Vagina (tissue), 2 donors: ENCODE measurements at places on chromosomes 13 and 19. TPM values are rescaled to one million over a fixed set of nuclear protein-coding genes. Genes with fewer than 3 reads are reported as not detected.

GRCh38 chr19:35592226-35592625 is 6.3 kb downstream of the PMIS2 start:
- no peak overlapping the region for H3K27ac ChIP-seq
- no peaks in the 10 kb centered on the region for H3K36me3 ChIP-seq
- no peak for DNase-seq
- no peaks in the 10 kb centered on the region for H3K27me3 ChIP-seq
- no peaks in the 10 kb centered on the region for H3K4me1 ChIP-seq

- DNase-seq = no peak
- H3K27me3 ChIP-seq = no peaks in the 10 kb centered on the region
- H3K4me1 ChIP-seq = peaks cover 34% of the 10 kb centered on the region
- peak overlapping the region; percentile 33 for H3K4me3 ChIP-seq
- H3K36me3 ChIP-seq = no peaks in the 10 kb centered on the region
Measured at GRCh38 chr19:1360818-1361461, 22.8 kb upstream of the NDUFS7 start.

DNA sequence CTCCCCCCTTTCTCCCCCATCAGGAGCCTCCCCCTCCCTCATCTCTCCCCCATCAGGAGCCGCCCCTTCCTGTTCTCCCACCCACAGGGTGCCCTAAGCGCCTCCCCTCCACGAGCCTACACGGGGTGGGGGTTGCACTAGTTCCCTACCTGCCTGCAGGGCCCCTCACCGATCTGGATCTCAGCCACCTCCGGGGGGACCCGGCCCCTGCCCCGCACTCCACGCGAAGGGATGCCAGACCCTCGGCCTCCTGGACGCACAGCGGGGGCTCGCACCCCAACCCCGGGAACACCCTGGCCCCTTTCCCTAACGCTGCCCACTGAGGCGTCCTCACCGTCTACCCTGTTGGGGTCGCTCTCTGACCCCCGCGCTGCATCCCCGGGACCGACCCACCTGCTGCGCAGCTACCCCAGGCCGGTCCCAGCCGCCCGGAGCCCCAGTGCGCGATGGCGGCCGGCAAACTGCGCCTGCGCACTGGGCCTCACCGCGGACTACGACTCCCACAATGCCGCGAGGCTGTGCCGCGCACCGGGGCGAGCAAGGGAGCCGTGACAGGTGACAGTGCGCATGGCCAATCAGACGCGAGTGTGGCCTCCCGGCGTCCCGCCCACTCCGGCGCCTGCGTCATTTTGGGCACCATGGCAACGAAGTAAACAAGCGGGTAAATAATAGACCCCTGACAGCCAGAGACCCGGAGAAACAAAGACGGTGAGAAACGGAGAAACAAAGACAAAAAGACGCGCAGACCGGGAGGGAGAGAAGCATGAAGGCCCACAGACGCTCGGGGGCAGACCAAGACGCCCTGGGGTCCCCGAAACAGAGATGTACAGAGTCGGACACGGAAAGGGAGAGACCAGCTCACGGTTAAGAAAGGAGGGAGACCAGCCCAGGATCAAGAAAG is at the start of gene ZSCAN18:
TSS of gene ZSCAN18 (minus strand) at position 451 of the 901 bp plus-strand sequence. CDS start 7,964 bp downstream, outside the sequence.
- no peak for DNase-seq
- H3K4me3 ChIP-seq = peak within 1 kb of the TSS; percentile 72
- H3K4me1 ChIP-seq = peaks cover 22% of the 10 kb centered on the region
- no peaks in the 10 kb centered on the region for H3K27me3 ChIP-seq

DNA sequence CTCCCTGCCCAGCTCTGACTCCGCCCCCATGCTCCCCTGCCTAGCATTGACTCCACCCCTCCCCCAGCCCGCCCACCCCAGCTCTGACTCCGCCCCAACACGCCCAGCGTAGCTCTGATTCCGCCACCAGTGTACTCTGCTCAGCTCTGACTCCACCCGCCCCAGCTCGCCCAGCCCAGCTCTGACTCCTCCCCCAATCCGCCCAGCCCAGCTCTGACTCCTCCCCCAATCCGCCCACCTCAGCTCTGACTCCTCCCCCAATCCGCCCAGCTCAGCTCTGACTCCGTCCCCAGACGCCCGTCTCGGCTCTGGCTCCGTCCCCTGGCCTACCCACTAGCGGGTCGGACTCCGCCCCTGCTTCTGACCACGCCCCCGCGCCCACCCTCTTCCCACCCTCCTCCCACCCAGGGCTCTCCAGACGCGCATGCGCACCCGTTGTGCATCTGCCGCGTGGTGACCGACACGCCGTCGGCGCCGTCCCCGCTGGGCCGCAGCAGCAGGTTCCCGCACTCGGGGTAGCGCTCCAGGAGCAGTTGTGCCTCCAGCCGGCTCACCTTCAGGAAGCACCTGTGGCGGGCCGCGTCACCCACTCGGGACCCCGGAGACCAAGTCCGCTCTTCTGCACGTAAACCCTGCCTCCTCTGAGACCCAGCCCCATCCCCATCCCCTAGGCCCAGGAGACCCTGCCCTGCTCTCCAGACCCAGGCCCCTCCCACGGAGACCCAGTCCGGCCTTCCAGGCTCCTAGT is 10.2 kb downstream of the STAP2 start:
- peaks cover 22% of the 10 kb centered on the region for H3K4me1 ChIP-seq
- peak overlapping the region; percentile 52 for H3K4me3 ChIP-seq
- peak overlapping the region; percentile 39 for H3K27ac ChIP-seq
- H3K27me3 ChIP-seq = no peaks in the 10 kb centered on the region
- DNase-seq = no peak
- H3K36me3 ChIP-seq = no peaks in the 10 kb centered on the region

- H3K4me3 ChIP-seq = no peak overlapping the region
- peaks cover 26% of the 10 kb centered on the region for H3K36me3 ChIP-seq
- no peak for DNase-seq
- H3K27ac ChIP-seq = peak overlapping the region; percentile 20
- no peaks in the 10 kb centered on the region for H3K27me3 ChIP-seq
- peaks cover 19% of the 10 kb centered on the region for H3K4me1 ChIP-seq
Measured at GRCh38 chr19:32363632-32364031, 18.2 kb downstream of the ZNF507 start.

The TUBB4A gene
- total RNA-seq = 5.6 TPM

The YJEFN3 gene
- total RNA-seq = 2.5 TPM

The KRTDAP gene
- 687 TPM for total RNA-seq
